ENCODE measurements at places on chromosomes 5 and 9.

DNA sequence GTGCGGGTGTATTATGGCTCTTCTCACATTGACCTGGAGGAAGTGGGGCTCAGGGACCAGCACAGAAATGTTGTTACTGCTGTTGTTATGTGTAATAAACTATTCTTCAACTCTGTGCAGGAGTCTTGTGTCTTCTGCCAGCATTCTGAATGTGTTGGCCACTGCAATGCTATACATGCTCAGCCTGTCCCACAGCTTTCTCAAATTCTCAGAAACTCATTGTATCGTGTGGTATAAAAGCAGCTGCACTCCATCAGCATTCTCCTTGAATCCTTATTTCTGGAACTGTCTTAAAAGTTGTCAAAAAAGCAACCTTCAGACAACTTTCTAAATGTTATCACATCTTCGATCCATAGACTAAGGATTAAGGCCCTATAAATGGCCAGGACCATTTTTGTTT, 72.0 kb downstream of the ZNF474 start:
- H3K27me3 ChIP-seq: no peaks in the 10 kb centered on the region
- H3K27ac ChIP-seq: no peak overlapping the region
- H3K4me1 ChIP-seq: no peaks in the 10 kb centered on the region
- DNase-seq: no peak
- no peaks in the 10 kb centered on the region for H3K36me3 ChIP-seq

DNA sequence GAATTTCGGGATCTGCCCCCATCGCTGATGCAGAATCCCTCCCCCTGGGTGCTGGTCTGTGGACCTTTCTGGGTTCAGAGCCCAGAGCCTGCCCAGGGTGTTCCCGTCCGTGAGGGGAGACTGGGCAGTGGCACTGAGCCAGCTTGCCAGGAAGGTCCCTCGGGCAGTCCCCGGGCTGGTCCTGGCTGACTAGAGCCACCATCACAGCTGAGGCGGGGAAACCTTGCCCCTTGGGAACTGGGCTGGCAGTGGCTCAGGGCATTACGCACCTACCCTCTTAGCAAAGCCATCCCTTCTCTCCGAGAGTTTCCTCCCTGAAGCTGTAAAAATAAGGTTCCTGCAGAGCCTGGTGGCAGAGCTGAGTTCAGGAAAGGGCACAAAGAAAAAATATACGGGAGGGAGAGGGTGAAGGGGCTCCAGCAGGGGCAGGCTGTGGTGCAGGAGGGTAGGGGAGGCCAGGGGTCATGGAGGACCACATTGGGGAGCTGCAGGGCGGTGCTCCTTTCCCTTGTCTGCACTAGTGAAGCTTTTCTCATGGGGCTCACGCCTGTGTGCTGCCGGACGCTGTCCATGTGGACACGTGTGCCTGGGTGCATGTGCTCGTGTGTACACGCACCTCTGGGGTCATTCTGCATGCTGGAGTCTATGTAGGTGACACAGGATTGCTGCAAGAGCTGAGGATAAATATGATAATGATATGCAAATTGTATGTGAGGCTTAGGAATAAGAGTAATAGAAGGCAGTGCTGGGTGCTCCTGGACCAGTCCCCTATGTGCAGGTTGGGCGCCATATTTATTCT, 118.9 kb downstream of the LHX2 start:
- H3K4me3 ChIP-seq: no peak overlapping the region
- no peak for DNase-seq
- H3K27me3 ChIP-seq: no peaks in the 10 kb centered on the region

- no peaks in the 10 kb centered on the region for H3K27me3 ChIP-seq
- no peak overlapping the region for H3K27ac ChIP-seq
- no peak for DNase-seq
- H3K4me3 ChIP-seq: no peak overlapping the region
Measured at GRCh38 chr9:91736311-91736710, 213.7 kb downstream of the ROR2 start.

DNA sequence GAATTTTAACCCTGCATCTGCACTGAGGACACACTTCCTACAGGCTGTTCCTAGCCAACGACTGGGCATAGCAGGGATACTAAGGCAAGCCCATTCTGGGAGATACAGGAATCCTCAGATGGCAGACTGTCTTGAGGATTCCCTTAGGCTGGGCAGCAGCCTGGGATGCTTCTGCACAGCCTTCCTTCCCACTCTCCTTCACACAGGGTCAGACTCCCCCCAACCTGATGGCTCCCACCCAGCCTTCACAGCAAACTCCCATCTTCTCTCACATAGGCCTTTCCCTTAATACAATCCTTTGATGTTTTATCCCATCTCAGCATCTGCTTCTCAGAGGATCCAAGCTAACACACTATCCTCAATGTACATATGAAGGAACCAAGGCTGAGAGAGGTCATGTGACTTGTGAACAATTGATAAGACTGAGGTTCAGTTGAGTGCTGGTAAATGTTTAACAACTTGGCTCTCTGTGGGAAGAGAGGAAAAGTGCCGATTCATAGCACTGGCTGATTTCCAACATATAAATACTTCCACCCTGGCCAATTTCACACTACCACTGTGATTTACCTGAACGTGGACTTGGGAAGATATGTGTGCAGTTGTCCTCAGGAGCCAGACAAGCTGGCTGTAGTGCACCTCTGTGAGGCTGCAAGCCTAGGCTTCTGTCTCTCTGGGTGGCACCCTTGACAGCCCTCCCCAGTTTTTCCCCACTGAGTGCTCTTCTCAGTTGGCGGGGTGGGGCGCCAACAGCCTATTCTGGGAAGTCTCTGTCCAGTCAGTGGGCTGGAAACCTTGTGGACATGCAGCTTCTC, 120.2 kb upstream of the TRIM32 start:
- no peaks in the 10 kb centered on the region for H3K36me3 ChIP-seq
- H3K27ac ChIP-seq: peak overlapping the region; percentile 50
- no peak overlapping the region for H3K4me3 ChIP-seq
- peak; percentile 74 for DNase-seq
- H3K4me1 ChIP-seq: peaks cover 45% of the 10 kb centered on the region

GRCh38 chr5:45507178-45507577, 189.0 kb downstream of the HCN1 start:
- H3K36me3 ChIP-seq: no peaks in the 10 kb centered on the region
- no peaks in the 10 kb centered on the region for H3K27me3 ChIP-seq
- DNase-seq: no peak
- H3K27ac ChIP-seq: no peak overlapping the region

- H3K4me1 ChIP-seq: peaks cover 12% of the 10 kb centered on the region
- H3K36me3 ChIP-seq: no peaks in the 10 kb centered on the region
- H3K27ac ChIP-seq: peak overlapping the region; percentile 66
- H3K4me3 ChIP-seq: peak overlapping the region; percentile 72
Measured at GRCh38 chr5:179061025-179061424, 852 bp downstream of the ZNF354C start.

DNA sequence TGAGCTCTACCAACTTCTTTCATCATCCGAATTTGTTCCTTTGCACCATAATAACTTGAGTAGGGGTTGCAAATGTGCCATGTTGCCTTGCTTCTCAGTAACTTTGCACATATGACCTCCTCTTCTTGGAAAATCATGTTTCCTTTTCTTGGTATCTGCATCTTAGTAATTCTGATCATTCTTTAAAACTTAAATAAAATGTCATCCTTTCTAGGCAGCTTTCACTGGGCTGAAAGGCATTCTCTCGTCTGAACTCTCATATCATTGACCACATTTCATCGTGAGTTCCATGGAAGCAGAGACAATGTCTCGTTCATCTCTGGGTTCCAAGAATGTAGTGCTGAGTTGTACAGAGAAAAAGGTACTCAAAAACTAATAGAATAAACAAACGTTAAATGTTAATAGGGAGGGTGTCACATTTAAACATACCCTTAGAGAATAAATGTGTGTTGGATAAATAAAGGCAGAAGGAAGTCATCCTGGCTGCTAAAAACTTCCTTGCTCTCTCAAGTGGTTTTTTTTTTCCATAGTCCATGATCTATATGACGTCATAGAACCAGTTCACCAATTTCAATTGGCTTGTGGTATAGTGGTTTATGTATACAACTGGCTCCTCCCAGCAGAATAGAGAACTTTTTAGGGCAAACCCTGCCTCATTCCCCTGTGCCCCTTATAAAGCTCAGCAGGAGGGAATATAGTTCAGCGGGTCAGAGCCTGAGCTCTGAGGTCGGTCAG, 218.1 kb upstream of the TRIM32 start:
- DNase-seq: no peak
- H3K27ac ChIP-seq: no peak overlapping the region
- H3K27me3 ChIP-seq: no peaks in the 10 kb centered on the region
- H3K4me3 ChIP-seq: no peak overlapping the region
- no peaks in the 10 kb centered on the region for H3K36me3 ChIP-seq

- H3K27ac ChIP-seq: no peak overlapping the region
- H3K36me3 ChIP-seq: no peaks in the 10 kb centered on the region
- DNase-seq: no peak
- H3K27me3 ChIP-seq: no peaks in the 10 kb centered on the region
- H3K4me1 ChIP-seq: no peaks in the 10 kb centered on the region
Measured at GRCh38 chr5:79898611-79899010, 92.5 kb downstream of the MTX3 start.

GRCh38 chr9:18438951-18439350, 35.0 kb upstream of the ADAMTSL1 start:
- H3K27me3 ChIP-seq: no peaks in the 10 kb centered on the region
- DNase-seq: no peak
- H3K4me1 ChIP-seq: peaks cover 18% of the 10 kb centered on the region
- no peak overlapping the region for H3K27ac ChIP-seq

- DNase-seq: no peak
- no peak overlapping the region for H3K27ac ChIP-seq
- no peaks in the 10 kb centered on the region for H3K27me3 ChIP-seq
- H3K4me1 ChIP-seq: no peaks in the 10 kb centered on the region
Measured at GRCh38 chr5:3634061-3634460, 38.4 kb downstream of the IRX1 start.

GRCh38 chr9:115551396-115551795, 433.4 kb upstream of the TNC start:
- no peak for DNase-seq
- no peak overlapping the region for H3K4me3 ChIP-seq
- no peaks in the 10 kb centered on the region for H3K27me3 ChIP-seq
- H3K4me1 ChIP-seq: no peaks in the 10 kb centered on the region

DNA sequence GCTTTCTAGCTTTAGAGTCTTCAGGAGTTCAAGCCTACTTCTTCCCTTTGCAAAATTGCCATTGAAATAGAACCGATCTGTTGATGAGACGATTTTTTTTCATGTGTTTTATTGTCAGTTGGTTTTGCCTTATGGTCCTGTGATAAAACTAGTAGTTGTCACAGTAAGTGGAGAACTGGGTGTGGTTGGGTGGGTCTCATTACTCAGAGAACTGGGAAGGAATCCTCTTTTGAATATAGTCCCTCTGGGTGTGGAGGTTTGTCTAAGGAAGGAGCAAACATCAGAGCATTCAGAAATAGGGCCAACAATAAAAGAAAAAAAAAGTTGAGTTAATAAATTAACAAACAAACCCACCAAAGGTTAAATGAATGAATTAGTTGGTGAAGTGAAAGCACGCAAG, 69.0 kb downstream of the ALDH1A1 start:
- no peak for DNase-seq
- H3K27me3 ChIP-seq: no peaks in the 10 kb centered on the region
- H3K4me1 ChIP-seq: no peaks in the 10 kb centered on the region
- H3K36me3 ChIP-seq: no peaks in the 10 kb centered on the region
- no peak overlapping the region for H3K4me3 ChIP-seq

DNA sequence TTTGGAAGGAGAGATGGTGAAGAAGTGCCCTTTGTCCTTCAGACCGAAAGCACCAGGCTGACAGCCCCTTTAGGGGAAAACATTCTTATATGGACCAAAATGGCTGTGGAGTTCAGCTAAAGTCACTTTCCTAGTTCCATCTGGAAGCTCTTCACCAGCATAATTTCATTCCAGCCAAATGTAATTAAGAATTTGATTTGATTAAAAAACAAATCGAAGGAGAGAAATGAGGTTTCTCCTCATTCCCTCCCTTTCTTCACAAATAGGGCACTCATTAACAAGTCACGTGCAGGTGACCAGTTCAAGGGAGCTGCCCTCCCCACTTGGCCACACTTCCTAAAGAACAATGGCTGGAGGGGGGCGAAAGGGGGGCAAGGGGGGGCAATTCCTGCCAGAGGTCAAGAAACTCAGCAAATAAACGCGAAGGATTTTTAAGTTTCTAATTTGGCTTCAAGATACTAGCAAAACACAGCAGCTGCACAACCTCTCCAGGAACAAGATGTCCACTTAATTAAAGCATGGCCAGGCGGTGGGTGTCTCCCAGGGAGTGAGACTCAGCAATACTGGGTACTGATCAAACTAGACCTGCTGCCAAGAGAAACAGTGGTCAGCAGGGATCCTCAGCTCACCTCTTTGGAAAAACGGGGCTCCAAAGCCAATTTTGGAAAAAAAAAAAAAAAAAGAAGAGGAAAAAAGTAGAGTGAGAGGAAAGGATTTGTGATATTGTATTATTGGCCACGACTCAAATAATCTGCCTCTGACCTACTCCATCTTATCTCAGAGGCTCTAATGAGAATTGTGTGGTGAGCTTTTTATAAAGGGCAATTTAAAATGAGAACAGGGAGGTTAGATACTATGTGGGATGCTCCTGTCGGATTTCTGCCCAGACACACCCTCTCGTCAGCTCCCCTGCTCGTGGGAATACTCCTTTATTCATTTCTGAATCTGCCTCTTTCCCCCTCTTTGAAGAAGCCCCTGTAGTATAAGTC, 254.3 kb downstream of the ZSWIM6 start:
- peak; percentile 27 for DNase-seq
- no peaks in the 10 kb centered on the region for H3K27me3 ChIP-seq
- H3K4me3 ChIP-seq: no peak overlapping the region
- H3K4me1 ChIP-seq: peaks cover 10% of the 10 kb centered on the region
- no peaks in the 10 kb centered on the region for H3K36me3 ChIP-seq
- H3K27ac ChIP-seq: no peak overlapping the region

DNA sequence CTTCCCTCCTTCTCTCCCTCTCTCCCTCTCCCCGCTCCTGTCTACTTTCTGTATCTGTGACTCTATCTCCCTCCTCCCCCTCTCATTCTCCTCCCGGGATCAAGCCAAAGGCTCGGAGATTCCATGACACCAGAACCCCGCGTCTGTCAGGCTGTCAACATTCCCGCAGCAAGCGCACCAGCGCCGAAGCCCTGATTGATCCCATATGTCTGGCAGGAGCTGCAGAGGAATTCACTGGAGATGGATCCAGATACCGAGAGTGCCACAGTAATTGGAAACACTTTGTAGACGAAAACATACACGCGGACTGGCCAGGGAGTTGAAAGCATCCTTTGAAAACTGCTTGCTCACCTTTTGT, 300 bp upstream of the SVEP1 start:
- no peaks in the 10 kb centered on the region for H3K36me3 ChIP-seq
- DNase-seq: no peak
- peak overlapping the region; percentile 15 for H3K4me3 ChIP-seq
- H3K27ac ChIP-seq: peak overlapping the region; percentile 63

All from body of pancreas (tissue), 4 donors.